ENCODE measurements at places on chromosomes 7 and 10. TPM values are rescaled to one million over a fixed set of nuclear protein-coding genes. Genes with fewer than 3 reads are reported as not detected.

Gene GIMAP6
- not detected for total RNA-seq

Gene ASB10
- total RNA-seq: not detected

Gene RBP4
- not detected for total RNA-seq

Gene CLRN3
- not detected for total RNA-seq

Gene RSPH10B2
- total RNA-seq: not detected

Gene ELN
- not detected for total RNA-seq
